Mammary epithelial cell (primary cell): ENCODE measurements at places on chromosomes 16 and 17. TPM values are rescaled to one million over a fixed set of nuclear protein-coding genes. Genes with fewer than 3 reads are reported as not detected.
A peak's percentile ranks its signal among the peaks of the same experiment; 100 is the strongest.

- DNase-seq: no peak
These were observed 16.8 kb downstream of the DCAKD start for GRCh38 chr17:45034599-45034998.

DNA sequence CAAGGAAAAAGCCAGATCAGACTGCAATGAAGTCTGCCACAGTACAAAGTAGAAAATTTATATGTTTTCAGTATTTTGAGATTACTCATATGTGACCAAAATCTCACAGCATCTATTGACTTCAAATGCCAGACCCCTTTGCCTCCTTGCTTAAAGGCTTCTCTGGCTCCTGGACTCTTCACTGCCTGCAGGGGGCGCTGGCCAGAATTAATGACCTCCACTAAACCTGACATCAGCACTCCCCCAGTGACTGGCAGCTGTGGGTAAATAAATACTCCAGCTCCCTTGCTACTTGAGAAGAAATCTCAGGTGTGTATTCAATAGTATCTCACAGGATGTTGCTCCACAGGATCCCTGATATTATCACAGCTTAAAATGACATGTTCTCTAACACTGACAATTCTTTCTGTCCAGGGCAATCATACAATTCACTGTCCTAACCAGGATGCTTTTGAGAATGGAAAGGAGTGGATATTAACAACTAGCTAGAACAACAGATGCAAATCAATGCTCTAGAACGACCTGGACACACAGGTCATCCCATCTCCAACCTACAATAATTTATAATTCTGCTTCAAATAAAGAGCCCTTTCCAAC lies 4.0 kb downstream of the BECN1 start:
- DNase-seq: peak; percentile 32

- peak; percentile 39 for DNase-seq
These were observed 26.0 kb downstream of the COPZ2 start for GRCh38 chr17:48011405-48012150.

GRCh38 chr16:81738783-81739496 lies 40.2 kb upstream of the PLCG2 start:
- DNase-seq: no peak

DNA sequence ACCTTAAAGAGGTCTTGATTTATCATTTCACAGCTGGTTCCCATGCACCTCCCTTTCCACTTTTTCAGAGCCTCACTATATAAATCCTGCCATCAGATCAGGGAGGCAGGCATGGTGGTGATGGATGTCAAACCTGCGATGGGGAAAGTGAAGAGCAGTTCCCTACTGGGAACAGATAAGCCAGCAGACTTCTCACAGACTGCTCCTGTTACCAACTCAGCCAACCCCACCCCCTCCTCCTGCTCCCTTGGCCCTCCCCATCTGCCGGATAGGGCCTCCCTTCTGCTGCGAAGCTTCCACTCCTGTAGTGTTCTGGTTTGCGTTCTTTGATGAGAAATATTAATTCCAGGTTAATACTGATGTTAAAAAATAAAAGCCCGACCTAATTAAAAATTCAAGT lies 232.1 kb downstream of the STX8 start:
- no peak for DNase-seq

DNA sequence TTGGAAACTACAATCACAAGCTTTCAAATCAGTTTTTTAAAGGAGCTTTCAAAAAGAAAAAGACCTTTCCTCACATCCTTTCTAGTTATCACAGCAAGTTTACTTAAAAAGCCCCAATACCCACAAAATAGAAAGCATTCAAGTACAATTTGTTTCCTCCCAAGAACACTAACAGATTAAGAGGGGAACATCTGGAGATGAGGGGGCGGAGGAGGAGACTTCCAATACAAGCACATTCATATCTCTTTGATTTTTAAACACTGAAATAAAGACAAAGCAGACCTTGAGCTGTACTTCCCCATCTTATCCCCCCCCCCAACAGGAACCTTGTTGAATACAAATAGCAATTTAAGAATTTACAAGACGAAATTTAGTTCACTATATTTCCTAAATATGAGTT lies 2.0 kb downstream of the YWHAE start:
- DNase-seq: no peak

GRCh38 chr16:6483469-6484033 lies 849.1 kb upstream of the RBFOX1 start:
- DNase-seq: no peak

DNA sequence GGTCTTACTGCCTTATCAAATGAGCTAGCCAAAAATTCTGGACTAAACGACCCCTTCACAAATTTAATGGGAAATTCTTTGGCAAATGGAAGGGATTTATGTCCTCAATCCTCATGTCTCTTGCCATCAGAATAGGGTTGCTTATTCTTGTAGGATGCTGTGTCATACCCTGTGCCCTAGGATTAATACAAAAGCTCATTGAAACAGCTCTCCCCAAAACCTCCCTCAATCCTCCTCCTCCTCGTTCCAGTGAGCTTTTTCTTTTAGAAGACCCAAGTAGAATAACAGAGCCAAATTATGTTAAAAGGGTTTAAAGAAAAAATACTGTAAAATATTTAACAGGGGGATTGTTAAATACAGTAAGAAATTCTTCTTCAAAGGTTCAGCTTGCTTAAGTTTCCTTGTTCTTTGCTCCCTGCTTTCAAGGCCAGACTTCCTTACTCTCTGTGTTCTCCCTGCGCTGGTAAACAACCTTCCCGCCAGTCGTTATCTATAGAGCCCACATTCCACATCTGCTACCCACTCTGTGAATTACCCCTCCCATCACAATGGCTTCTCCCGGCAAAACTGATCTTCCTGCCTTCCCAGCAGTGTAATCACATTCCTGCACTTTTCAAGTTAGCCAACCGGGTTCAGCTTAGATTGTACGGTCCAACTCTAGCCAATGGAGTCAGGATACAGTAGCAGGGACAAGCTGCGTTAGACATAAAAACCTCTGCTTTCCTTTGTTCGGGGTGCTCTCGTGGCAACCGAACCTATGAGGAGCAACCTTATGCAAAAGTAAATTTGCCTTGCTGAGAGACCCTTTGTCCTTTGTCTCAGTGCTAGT lies 9.7 kb downstream of the HPR start:
- DNase-seq: no peak

- DNase-seq: no peak
These were observed 33.4 kb downstream of the ZZEF1 start for GRCh38 chr17:4109449-4109848.

GRCh38 chr17:78313735-78314648 lies 45.9 kb downstream of the SOCS3 start:
- DNase-seq: peak; percentile 93

GRCh38 chr17:74446551-74447500 lies 14.9 kb downstream of the GPRC5C start:
- peak; percentile 19 for DNase-seq

GRCh38 chr16:57873218-57873617 lies 70.9 kb upstream of the KIFC3 start:
- DNase-seq: no peak

DNA sequence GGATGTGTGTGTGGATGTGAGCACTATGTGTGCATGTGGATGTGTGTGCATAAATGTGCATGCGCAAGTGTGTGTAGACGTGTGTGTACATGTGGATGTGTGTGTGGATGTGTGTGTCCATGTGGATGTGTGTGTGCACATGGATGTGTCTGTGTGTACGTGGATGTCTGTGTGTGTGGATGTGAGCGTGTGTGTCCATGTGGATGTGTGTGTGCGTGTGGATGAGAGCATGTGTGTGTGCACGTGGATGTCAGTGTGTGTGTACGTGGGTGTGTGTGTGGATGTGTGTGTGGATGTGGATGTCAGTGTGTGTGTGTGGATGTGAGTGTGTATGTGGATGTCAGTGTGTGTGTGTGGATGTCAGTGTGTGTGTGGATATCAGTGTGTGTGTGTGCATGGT lies 63.6 kb upstream of the DOC2B start:
- no peak for DNase-seq

- no peak for DNase-seq
These were observed 138.9 kb downstream of the SLC39A11 start for GRCh38 chr17:72953621-72954020.

GRCh38 chr17:76793775-76794174 lies 55.9 kb downstream of the MFSD11 start:
- DNase-seq: peak; percentile 29

- no peak for DNase-seq
These were observed 25.6 kb upstream of the CRISPLD2 start for GRCh38 chr16:84794186-84794585.

GRCh38 chr16:20803192-20803560 lies 3.1 kb downstream of the ERI2 start:
- peak; percentile 11 for DNase-seq

DNA sequence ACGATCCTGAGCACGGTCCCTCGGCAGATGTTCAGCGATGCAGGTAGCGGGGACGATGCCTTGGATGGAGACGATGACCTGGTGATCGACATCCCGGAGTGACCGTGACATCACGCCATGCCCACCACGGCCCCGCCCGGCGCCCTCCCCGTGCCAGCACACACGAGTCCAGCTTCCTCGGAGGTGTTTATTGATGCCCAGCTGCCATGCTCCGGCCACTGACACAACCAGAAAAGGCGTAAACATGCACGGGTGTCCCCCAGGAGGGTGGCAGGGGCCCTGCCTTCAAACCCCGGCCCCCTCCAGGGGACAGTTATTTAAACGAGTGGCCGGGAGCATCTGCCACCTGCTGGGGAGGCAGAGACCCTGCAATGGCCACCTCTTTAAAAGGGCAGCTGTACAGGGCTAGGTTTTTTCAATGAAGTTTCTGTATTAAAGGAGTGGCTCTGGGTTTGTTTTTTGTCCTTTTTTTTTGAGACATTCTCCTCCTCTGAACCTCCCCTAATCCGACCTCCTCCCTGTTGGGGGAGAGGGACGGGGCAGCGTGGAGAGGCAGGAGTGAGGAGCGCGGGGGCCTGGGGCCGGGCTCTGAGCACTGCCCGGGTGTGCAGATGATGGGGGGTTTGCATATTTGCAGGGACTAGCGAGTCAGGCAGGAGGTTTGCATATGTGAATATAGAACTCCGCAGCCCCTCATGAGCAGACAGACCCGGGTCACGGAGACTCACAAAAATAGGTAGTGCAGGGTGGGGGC lies 5.3 kb downstream of the DOC2A start:
- DNase-seq: no peak

DNA sequence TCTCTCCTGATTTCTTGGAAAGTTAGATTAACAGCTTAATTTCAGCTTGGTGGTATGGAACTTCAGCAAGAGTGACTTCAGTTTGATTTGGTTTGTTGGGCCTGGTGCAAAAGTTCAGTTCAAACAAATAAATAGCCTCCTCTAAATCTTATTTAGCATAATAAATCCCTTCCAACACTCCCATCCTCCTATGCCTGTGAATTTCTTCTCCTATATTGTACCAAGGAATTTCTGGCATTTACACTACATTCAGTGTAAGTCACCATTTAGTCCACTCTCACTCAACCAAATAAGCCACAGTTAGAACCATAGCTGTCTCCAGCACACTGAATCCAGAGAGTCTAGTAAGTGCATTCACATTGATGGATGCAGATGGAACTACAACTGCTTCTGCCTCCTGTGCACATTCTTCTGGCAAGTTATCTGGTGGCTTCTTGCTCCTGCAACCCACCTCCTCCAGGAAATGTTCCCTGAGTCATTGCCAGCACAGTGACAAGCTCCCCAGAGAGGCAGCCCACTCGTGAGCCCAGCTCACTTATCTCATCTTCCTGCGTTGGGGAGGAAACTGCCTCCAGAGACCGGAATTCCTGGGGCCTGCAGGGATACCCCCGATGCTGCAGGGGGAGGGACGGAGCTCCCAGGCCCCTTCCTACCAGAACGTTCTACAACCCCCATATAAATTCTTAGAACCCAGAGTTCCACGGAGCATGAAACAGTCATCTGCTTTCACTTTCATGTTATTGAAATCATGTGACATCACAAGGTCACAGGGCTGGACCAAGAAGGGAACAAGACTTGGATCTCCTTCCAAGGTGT lies 318.3 kb downstream of the PHKB start:
- DNase-seq: no peak

DNA sequence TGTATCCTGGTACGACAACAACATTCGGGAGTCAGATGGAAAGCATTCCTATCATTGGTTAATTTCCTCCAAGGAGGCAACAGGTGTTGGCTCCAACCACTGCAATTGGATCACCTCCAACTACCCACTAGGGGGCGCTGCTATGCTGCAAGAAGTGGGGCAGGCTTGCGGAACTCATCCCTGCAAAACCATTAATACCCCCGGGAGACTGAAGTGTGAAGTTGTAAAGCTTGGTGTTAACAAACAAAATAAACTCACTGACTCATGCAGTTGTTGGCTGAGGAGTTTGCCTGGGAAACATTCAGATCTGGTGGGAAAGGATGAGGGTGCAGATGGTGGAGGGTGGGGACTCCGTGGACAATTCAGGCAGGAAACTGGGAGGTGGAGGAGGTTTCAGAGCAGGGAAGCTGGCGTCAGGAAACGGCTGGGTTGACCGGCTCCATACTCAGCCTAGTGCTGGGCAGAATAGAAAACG lies 84.9 kb downstream of the HS3ST2 start:
- DNase-seq: peak; percentile 67

DNA sequence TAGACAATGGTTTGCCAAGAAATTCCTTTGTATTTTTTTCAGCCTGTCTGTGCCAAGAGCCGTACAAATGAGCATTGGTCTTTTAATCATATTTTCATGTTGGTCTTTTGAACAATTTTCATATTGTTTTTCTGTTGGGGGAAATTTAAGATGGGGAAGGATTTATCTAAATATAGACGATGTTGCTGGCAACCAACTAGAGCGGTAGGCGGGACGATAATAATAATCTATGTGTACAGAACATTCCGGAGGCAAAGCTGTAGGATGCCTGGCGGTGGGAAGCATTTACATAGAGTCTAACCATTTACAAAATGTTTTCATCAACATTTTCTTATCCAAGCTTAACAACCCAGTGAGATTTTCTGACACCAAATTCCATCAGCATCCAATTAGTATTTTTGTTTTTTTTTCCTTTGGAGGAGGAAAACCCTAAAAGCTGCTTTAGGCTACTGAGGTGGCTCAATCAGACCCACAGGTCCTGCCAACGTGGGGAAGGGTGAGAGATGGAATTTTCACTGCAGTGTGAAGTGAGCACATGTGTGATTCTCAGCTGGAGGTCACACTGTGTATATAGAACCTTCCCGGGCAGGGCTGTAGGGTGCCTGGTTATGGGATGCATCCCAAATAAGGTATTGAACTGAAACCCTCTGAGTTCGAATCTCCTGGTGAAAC lies 11.7 kb upstream of the SEC14L1 start:
- DNase-seq: no peak

GRCh38 chr16:81798311-81799137 lies 19.4 kb downstream of the PLCG2 start:
- DNase-seq: no peak

- DNase-seq: no peak
These were observed 29.8 kb downstream of the TTYH2 start for GRCh38 chr17:74243013-74243755.

GRCh38 chr16:66058172-66058691 lies 308.3 kb upstream of the CDH5 start:
- no peak for DNase-seq

The UBE2I gene
- total RNA-seq: 42.7 TPM

The NFATC3 gene
- 27.3 TPM for total RNA-seq

The ASGR1 gene
- total RNA-seq: 0.61 TPM in 1 of 2 replicates, not detected in the other

The TMEM114 gene
- not detected for total RNA-seq

The KRT27 gene
- not detected in 2 replicates for total RNA-seq

The SOX8 gene
- total RNA-seq: under 0.01 TPM

The KRTAP16-1 gene
- not detected in 2 replicates for total RNA-seq

The EME2 gene
- total RNA-seq: 20.7 and 29.0 TPM in 2 replicates

The WNT9B gene
- not detected for total RNA-seq

The CACNG5 gene
- total RNA-seq: not detected

The SMARCD2 gene
- total RNA-seq: 50.2 and 66.1 TPM in 2 replicates

The DPEP2 gene
- total RNA-seq: not detected

The ARRB2 gene
- 3.5 TPM for total RNA-seq

The FOXO3B gene
- 6.8 TPM for total RNA-seq

The CPHXL2 gene
- not detected for total RNA-seq

The SMURF2 gene
- 68.7 TPM for total RNA-seq
